ENCODE measurements at places on chromosomes 12 and 14.

DNA sequence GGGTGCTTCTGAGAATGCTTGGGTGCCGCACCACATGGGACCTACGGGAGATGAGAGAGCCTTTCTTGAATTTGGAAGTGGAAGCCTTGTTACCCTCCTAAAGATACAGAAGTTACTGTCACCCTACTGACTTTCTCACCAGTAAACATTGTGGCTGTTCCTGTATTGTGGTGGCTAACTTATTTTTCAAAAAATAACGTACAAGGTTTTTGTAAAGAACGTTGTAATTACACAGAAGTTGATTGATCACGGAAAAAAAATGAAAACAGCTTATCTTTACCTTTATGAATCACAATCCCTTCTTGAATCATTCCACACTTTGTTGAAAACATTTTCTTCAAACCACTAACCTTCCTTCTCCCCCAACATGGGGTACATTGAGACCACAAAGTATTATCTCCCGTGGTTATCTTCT, 22.0 kb upstream of the PPFIBP1 start:
- DNase-seq, result no peak

- no peak for DNase-seq
These were observed 1.2 kb upstream of the AP1G2 start for GRCh38 chr14:23568600-23569331.

GRCh38 chr14:53606203-53606602, 350.4 kb downstream of the BMP4 start:
- no peak for DNase-seq

DNA sequence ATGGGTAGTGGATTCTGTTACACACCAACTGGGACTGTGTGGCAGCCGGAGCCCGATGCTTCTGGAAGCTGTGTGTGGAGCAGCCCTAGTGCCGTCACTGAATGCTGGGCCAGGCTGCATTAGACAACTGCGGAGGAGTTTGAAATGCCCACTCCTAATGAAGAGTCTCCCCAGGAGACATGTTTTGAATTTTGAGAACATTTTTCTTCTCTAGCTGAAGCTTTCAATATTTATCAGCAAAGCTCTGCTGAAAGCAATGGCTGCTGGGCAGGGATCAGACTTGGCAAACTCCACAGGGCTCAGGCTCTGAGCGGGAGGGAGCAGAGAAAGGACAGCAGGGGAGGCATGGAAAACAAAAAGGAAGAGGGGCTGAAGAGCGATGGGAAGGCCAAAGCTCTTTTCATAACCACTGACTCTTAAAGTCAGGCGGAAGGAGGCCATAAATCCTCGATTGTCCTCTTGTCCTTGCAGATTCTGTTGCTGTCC, 189.1 kb downstream of the MON2 start:
- no peak for DNase-seq

GRCh38 chr12:131491916-131492490, 218.9 kb upstream of the SFSWAP start:
- no peak for DNase-seq

- DNase-seq, result no peak
These were observed 154.4 kb upstream of the DIO3 start for GRCh38 chr14:101406921-101407320.

DNA sequence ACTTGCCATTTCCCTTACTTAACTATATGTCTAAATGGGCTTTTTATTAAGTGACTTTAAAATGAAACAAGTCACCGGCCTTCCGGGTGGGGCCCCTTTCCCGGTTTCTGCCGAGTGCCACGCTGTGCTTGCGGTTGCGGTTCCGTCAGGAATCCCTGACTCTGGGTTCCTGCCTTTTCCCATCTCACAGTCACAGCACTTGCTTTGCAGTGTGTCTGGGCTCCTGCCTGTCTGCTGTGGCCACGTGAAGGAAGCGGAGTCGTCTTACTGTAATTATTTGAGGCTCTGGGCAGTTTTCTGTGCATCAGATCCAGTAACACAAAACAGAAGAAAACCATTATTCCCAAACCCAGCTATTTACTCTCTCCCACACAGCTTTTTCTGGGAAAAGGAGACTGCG, 44.0 kb upstream of the FRMD6 start:
- DNase-seq, result no peak

DNA sequence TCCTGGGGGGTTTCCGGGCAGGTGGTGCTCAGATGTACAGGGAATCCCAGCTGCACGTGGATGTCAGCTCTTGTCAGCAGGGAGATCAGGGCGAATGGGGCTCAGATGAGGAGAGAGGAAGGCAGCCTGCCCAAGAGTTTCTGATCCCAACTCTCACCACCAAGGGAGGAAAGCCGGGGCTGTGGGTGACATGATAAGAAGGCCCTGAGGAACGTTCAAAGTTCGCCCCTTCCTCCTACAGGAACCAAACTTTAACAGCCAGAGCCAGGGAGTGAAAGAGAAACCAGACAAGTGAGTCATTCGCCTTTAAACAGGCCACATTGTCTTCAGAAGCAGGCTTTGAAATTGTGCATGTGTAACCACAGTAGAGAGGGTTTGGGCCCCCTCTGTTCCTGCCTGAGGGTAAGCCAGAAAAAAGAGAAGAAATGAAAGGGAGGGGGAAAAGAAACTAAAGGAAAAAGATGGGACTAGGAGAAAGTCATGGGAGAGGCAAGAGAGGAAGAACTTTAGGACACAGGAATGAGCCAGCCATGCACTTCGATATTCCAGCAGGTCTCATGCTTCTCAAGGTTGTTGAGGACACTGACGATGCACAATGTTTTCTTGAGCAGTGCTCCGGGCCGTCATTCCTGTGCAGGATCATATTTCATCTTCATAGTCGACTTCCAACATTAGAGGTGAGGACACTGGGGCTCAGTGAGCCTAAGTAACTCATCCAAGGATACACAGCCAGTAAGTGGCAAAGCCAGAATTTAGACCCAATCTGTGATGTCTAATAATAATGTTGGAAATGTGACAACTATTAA, 691.4 kb upstream of the TBX3 start:
- no peak for DNase-seq

GRCh38 chr12:48311313-48311712, 39.4 kb downstream of the ZNF641 start:
- no peak for DNase-seq

GRCh38 chr12:114306646-114307045, 99.3 kb downstream of the TBX5 start:
- DNase-seq, result no peak
